Activated B cell treated with CpG ODN at 0.5 μM for 24 hours (primary cell): ENCODE measurements at places on chromosomes 11 and 22.

- no peak overlapping the region for H3K4me3 ChIP-seq
- peaks cover 56% of the 10 kb centered on the region for H3K4me1 ChIP-seq
- no peak overlapping the region for H3K27ac ChIP-seq
Measured at GRCh38 chr22:43114958-43115357, 4.4 kb downstream of the BIK start.

- no peaks in the 10 kb centered on the region for H3K36me3 ChIP-seq
- peaks cover 7% of the 10 kb centered on the region for H3K4me1 ChIP-seq
- no peak within 1 kb of the TSS for H3K4me3 ChIP-seq
- no peak for DNase-seq
Measured at GRCh38 chr11:4903484-4903883, at the start of gene OR51A7. Gene OR51A7, plus strand, starts transcription at chr11:4903783. Its CDS starts 3,587 bp downstream, at chr11:4907370.

GRCh38 chr22:45009606-45010531 lies at the start of gene PHF21B:
Gene PHF21B, minus strand, starts transcription at chr22:45010005. Its CDS starts 456 bp downstream, at chr22:45009549.
- no peak for DNase-seq
- peaks cover 15% of the 10 kb centered on the region for H3K4me1 ChIP-seq
- H3K36me3 ChIP-seq, result no peaks in the 10 kb centered on the region

DNA sequence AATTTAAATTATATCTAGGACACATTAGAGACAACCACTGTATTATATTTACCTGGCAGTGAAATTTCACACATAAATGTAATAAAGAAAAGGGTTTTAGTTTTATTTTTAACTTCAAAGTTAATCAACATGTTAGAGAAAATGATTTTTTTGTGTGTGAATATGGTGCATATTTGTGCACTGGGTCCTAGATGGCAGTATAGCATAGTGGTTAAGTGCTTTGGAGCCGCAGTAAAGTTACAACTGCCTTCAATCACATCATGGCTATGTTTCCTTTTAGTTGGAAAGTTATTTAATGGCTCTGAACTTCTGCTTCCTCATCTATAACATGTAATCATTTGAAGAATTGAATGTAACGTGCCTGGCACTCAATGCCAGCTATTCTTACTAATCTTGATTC lies 108.9 kb upstream of the DDI1 start:
- no peak overlapping the region for H3K4me3 ChIP-seq
- H3K27me3 ChIP-seq, result no peaks in the 10 kb centered on the region
- DNase-seq, result no peak
- no peaks in the 10 kb centered on the region for H3K36me3 ChIP-seq
- H3K27ac ChIP-seq, result no peak overlapping the region
- H3K4me1 ChIP-seq, result peaks cover 13% of the 10 kb centered on the region

GRCh38 chr11:31960126-31960525 lies 130.7 kb upstream of the RCN1 start:
- H3K27me3 ChIP-seq, result no peaks in the 10 kb centered on the region
- H3K36me3 ChIP-seq, result no peaks in the 10 kb centered on the region
- no peak for DNase-seq
- no peak overlapping the region for H3K4me3 ChIP-seq
- H3K4me1 ChIP-seq, result no peaks in the 10 kb centered on the region

DNA sequence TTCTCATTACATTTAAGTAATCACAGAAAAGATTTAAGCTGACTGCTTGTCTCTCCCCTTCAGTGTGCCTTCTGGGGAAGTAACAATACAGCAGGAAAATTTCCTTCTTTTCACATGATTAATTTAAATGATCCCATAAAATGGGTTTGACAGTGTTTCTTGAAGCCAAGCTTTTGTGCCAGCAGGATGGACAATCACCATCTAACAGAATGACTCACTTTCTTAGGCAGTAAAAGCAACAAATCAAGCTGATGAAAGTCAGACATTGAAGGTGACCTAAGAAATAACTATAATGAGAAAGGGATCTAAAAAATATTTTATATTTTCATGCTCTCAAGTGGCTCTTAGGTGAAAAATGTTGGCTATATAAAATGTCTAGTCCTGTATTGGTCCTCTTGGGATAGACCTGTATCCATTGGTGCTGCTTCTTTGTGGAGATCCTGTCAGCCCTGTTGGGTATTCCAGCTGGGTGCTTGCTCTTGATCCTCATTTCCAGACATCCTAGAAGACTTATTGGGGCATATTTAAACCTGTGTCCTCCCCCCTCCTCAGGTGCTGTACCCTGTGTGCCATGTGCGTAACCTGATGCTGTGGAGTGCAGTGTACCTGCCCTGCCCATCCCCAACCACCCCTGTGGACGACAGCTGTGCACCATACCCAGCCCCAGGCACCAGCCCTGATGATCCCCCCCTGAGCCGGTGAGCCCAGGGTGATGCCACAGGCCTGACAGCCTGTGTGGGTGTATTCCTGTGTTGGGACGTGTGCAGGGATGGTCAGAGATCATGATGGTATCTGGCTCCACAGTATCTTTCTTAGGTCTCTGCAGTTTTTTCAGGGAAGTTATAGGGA lies 62.7 kb upstream of the HORMAD2 start:
- no peaks in the 10 kb centered on the region for H3K4me1 ChIP-seq
- no peak for DNase-seq
- H3K4me3 ChIP-seq, result no peak overlapping the region
- H3K27me3 ChIP-seq, result no peaks in the 10 kb centered on the region

DNA sequence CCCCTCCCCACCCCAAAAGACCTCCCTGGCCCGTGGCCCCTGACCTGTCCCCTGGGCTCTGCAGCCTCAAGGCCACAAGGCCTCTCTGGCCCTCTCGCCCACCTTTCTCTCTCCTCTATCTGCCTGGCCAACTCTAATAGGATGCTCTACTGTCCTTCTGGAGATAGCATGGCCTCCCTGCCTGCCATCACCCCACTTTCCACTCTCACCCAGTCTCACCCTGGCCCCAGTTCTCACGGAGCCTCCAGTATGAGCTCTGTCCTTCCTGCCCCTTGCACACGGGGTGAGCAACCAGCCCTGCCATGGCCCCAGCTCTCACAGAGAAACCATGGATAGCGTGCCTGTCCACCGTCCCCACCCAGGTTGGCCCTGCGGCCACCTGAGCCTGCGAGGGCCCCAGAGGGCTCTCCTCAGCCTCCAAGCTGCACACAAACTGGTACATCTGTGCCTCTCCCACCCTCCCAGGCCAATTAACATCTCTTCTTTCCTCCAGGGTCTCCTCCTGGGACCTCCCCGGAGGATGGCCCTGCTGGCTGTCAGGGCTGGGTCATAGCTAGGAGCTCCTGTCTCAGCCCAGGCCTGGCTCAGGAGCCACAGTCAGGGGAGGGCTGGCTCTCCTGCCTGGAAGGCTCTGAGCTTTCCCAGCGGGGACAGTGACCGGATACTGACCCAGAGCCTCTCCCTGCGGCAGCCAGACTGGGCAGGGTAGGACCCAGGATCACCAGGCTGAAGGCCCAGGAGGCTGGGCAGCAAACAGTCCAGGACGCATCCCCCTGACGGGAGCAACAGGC lies 22.3 kb downstream of the RTN4R start:
- H3K27ac ChIP-seq, result no peak overlapping the region
- H3K4me1 ChIP-seq, result peaks cover 48% of the 10 kb centered on the region
- H3K27me3 ChIP-seq, result no peaks in the 10 kb centered on the region
- H3K36me3 ChIP-seq, result no peaks in the 10 kb centered on the region
- H3K4me3 ChIP-seq, result peak overlapping the region; percentile 39

DNA sequence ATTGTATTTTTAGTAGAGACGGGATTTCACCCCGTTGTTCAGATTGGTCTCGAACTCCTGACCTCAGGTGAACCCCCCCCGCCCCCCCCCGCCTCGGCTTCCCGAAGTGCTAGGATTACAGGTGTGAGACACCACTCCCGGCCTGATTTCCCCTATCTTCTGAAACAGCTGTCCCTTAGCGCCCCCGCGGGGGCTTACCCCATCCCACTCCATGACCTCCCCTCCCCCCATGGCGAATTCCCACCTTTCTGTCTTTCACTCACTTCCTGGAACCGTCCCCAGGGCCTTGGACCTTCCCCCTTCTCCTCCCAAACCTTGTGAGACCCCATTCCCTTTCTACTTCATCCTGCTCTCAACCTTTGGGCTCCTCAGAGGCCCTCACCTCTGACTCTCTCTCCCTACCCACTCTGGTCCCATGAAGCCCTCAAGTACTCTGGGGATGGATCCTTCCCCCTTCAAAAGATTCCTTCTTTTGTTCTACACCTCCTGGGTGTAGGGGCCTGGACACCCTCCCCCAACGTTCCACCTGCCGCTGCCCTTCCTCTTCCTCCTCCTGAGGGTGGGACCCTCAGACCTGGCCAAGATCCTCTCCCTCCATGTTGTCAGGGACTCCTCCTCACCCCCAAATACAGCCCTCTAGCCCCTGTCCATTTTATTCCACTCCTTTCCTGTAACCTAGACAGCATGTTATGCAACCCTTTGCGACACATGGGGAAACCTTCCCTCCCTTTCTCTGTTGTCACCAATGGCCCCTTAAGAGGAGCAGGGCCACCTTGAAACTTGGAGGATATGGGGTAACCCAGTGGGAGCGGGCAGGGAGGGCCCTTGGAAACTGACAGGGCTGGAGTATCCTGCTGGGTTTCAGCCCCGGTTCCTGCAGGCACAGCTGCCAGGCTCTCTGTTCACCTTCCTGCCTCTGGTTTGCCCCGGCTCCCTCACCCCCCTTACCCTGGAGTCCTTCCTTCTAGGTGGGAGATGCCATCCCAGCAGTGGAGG lies 1.1 kb downstream of the PRDX5 start:
- no peaks in the 10 kb centered on the region for H3K27me3 ChIP-seq
- H3K27ac ChIP-seq, result peak overlapping the region; percentile 99
- H3K36me3 ChIP-seq, result peaks cover 45% of the 10 kb centered on the region
- no peak for DNase-seq
- H3K4me3 ChIP-seq, result peak overlapping the region; percentile 94

DNA sequence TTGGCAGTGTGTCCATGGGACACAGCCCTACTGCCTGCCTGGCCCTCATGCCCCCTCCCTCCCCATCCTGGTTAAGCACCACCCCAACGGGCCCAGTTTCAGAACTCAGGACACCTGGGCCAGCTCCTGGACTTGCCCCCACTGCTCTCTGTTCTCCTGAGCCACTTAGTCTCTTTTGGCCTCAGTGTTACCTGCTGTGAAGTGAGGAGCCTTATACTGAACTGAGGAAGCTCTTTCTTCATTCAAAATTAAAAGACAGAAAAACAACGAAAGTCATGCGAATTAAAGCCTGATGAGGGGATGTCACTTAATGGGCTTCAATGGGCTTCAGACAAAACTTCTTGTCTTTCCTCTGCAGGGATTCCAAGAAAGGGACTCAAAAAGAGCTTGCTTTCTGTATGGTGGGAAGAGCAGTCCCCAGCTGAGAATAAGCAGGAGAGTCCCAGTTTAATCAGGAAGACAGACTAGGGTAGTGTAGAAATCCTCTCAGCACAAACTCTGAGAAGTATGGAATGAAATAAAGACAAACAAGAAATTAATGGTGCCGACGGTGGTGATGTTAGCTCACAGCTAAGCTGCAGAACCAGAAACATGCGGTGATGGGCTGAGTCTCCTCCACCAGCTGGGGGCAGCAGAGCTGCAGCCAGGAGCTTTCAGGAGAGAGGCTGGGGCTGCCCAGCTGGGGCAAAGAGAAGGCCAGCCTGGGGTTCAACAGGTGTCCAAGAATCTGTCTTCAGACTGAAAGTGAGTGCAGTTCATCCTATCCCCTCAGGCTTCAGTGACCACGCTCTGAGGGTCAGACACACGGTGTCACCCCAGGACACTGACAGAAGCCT lies 101.0 kb downstream of the GGTLC2 start:
- no peak overlapping the region for H3K27ac ChIP-seq
- peak; percentile 46 for DNase-seq
- H3K27me3 ChIP-seq, result peaks cover 6% of the 10 kb centered on the region
- no peak overlapping the region for H3K4me3 ChIP-seq
- peaks cover 44% of the 10 kb centered on the region for H3K4me1 ChIP-seq

DNA sequence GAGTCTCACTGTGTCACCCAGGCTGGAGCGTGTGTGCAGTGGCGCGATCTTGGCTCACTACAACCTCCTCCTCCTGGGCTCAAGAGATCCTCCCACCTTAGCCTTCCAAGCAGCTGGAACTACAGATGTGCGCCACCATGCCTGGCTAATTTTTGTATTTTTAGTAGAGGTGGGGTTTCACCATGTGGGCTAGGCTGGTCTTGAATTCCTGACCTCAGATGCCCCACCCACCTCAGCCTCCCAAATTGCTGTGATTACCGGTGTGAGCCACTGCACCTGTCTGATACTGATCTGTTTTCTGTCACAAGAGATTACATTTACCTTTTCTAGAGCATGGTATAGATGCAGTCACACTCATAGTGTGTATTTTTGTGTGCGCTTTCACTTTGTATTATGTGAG lies 11.6 kb downstream of the ATG13 start:
- H3K27ac ChIP-seq, result no peak overlapping the region
- H3K4me3 ChIP-seq, result no peak overlapping the region
- H3K27me3 ChIP-seq, result no peaks in the 10 kb centered on the region

- H3K27ac ChIP-seq, result no peak overlapping the region
- H3K36me3 ChIP-seq, result no peaks in the 10 kb centered on the region
- peak; percentile 47 for DNase-seq
- H3K4me1 ChIP-seq, result peaks cover 20% of the 10 kb centered on the region
- peak overlapping the region; percentile 16 for H3K4me3 ChIP-seq
Measured at GRCh38 chr11:45371251-45372115, 85.3 kb upstream of the SYT13 start.
